ENCODE measurements at places on chromosomes 2 and 18.

DNA sequence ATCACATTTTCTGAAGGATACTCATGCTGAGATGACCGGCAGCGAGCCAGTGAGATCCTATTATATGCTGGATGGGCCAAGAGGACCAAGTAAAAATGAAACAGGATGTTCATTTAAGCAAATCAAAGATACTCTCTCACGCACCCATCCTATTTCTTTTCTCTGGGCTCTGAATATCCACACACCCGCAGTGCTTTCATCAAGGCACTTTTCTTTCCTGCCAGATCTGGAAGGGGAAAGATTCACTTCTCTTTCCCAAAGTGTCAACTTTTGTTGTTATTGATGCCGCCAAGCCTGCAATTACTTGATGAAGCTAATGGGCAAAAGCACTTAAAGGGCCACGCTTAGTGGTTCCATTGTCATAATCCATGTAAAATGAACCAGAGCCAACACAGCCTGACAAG is 191.9 kb upstream of the CHAC2 start:
- peak; percentile 3 for DNase-seq

GRCh38 chr18:43620936-43621335 is 343.6 kb upstream of the SYT4 start:
- peak; percentile 48 for DNase-seq

DNA sequence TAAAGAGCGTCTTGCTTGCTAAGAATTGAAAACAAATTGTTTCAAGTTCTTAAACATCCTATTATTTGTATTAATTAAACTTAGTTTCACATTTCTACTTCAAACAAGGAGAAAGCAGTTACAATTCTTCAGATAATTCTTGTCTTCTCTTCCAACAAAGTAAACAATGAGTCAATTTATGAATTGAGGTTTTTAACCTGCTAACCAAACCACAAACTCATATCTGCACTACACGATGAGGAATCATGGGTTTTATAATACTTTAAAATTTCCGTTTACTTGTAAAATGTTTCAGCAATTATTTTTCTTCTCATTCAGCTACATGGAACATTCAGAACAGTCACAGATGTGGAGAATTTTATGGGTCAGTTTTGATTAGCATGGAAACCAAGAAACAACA is 114.2 kb downstream of the SPIRE1 start:
- DNase-seq, result no peak

DNA sequence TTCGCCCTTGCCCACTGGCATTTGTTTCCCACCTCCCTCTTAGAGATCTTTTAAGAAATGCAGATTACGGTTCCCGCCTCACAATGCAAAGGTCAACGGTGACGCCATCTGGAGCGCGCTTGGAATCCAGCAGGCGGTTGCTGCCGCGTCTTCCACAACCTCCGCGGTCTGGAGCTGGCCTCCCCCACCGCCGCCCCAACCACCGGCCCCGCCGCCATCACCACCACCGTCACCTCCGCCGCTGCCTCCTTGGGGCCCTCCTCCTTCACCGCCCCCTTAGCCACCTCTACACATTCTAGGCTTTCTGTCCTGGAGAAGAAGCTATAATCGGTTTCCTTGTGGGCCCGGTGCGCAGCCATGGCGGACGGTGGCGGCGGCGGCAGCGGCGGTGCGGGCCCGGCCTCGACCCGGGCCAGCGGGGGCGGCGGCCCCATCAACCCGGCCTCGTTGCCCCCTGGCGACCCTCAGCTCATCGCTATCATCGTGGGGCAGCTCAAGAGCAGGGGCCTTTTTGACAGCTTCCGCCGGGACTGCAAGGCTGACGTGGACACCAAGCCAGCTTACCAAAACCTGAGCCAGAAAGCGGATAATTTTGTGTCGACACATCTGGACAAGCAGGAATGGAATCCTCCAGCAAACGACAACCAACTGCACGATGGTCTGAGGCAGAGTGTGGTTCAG is at the start of gene BOD1L2:
Gene BOD1L2 (plus strand): TSS at position 132 of the 681 bp plus-strand sequence. CDS start 226 bp downstream, at position 358.
- no peak for DNase-seq

DNA sequence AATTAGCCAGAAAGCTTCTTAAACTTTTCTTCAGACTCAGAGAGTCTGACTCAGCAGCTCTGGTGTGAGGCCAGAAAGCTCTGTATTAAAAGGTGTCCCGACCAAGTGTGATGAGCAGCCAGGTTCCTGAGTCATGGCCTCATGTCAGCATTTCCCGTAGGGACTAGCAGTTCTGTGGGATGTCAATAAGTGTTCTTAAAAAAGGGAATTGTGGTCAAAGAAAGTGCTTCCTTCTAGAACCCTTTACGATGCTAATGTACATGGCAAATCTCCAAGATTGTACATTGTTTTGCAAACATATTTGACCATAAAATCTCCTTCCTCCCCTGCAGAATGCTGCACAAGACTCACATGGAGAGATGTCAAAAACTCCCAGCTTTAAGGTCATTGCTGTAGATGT is 80.1 kb downstream of the PLA2R1 start:
- DNase-seq, result peak; percentile 69

- DNase-seq, result no peak
Observed at GRCh38 chr2:96873651-96874096, 3.8 kb upstream of the SEMA4C start.

DNA sequence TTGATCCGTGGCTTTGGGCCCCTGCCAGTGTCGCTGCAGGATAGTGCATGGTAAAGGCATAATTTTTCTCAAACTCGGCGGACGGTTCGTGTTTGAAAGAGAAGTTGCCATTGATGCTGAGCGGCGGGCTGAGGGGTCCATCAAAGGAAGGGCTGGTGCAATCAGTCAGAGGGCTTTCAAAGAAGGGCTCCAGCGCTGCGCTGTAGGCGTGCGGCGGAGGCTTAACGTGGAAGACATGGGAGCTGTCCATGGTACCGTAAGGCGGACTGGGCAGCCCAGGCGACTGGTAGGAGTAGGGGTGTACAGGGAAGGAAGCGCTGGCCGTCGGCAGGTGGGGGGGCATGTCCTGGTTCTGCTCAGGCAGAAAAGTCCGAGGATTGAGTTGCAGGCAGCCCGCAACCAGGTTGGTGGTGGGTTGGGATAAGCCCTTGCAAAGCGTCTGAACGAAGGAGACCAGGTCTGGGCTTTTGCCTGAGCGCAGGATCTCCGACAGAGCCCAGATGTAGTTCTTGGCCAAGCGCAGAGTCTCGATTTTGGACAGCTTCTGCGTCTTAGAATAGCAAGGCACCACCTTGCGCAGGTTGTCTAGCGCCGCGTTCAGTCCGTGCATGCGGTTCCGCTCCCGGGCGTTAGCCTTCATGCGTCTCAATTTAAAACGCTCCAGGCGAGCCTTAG is 2.3 kb downstream of the NEUROD1 start:
- peak; percentile 78 for DNase-seq

DNA sequence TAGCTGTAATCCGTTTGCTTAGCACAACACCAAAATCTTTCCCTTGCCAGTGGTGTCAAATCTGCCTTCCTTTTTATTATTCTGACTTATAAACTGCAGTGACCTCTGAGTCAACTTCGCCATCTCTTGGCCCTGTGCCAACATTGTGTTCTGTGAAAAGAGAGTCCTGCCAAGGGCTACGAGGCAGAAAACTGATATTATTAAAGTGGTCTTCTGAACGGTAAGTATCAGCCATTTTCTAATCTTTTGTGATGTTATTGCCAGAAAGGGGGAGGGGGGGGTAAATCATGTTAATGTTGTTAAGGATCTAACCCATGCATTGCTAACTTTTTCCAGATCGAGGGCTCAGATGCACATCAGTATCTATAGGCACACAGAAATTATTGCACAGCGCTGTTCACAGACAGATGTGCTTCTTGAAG is 121.5 kb upstream of the LTBP1 start:
- peak; percentile 50 for DNase-seq

GRCh38 chr2:61262699-61263098 is 100.7 kb downstream of the C2orf74 start:
- peak; percentile 13 for DNase-seq

DNA sequence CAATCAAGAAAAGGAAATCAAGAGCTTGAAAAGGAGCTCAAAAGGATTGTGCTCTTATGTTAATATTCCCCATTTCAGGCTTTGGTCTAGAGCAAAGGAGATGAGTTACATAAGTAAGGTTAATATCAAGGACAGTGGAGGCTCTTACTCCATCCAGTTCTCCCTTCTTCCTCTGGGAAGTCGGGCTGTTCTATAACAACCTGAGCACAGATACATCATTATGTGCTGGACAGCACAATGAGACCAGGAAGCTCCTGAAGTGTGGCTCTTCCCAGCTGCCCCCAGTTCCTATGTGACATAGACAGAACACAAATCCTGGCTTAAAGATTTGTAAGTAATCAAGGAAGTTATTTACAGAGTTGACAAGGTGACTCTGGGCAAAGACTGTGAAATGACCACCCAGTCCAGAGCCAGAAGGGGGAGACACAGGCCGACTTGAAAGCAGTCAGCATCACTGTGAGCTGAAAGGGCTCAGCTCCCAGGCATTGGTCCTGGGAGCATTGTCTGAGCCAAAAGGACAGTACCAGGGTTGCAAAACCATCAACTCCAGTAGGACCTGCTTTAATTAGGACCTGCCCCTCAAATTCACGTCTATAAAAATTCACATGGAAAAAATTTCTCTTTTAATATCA is 917.6 kb upstream of the ACVR2A start:
- peak; percentile 53 for DNase-seq

- no peak for DNase-seq
Observed at GRCh38 chr2:189300916-189301315, 121.4 kb upstream of the COL5A2 start.

DNA sequence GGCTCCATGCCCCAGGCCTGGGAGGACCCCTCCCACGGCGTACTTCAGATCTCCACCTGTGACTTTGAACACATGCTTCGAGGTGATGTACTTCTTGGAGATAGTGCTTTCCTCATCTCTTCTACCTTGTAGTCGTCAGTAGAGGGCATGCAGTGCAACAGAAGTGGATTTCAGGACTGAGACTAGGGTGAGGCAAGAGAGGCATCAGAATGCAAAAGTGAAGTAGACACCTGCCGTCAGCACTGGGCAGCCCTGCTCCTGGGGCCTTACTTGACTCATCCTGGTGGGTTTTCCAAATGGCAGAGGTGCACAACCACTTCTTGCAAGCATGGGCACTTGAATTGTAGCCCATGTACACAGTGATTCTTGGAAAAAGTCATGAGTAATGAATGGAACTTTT is 258.8 kb downstream of the NEDD4L start:
- no peak for DNase-seq

DNA sequence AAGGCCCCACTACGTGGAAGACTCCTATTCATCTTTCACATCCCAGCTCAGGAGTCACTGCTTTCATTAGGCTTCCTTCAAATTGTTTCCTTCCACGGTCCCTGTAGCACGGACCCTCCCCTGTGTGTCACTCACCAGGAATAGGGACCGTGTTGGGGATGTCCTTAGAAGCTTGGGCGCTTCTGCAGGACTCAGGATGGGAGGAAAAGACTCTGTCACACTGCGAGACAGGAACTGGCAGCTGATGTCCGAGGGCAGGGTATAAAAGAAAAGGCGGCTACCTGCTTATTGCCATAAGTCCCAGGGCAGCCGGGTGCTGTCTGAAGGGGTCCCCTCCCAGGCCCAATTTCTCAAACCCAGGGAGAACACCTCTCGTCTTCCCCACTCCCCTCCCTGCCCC is 79.1 kb downstream of the BCL2L11 start:
- DNase-seq, result no peak

DNA sequence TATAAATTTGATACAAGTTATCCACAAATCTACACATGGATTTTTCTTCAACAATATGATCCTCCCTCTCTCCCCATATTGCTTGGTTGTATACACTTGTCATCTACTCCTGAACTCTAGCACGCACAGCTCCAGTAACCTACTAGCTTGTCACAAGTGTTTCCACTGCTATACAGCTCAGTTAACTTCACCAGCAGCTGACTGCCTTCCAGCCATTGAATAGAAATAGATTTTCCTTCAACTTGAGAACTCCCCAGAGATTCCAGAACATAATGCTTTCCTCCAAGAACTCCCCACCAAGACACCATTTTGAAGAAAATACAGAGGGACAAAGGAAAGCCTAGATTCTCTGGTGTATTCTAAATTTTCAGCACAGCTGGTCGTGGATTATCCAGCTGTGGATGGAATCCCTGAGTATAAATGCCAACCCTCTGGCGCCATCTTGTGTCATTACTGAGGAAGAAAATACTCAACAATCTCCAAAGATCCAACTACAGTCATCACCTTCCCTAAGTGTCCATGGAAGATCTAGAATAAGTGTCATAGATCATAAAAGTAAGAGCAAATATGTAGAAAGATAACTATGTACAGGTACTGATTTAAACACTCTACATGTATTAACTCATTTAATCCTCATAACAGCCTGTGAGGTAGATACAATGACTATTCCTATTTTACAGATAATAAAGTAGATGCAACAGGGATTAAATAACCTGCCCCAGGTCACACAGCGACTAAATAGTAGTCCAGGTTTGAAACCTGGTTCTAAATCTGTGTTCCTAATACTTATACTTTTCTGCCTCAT is 156.7 kb downstream of the ARHGAP28 start:
- peak; percentile 73 for DNase-seq

GRCh38 chr2:113190871-113191270 is 17.1 kb downstream of the PSD4 start:
- no peak for DNase-seq

DNA sequence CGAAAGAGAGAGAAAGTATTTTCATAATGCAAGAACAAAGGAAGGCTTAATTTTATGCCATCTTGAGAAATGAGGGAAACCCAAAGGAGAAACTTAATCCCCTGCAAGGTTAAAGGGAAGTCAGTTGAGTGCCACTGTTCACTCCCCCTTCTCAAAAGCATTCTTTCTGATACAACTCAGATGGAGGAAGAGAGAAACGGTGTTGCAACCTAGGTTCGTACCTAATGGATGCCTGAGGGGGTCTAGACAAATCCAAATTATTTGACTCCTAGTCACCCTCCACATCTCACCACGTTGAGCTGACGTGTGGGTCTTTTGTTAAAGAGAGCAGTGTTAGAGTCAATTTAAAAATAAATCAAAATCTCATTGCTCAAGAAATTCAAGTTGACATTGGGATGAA is 52.6 kb upstream of the UNC80 start:
- DNase-seq, result no peak

DNA sequence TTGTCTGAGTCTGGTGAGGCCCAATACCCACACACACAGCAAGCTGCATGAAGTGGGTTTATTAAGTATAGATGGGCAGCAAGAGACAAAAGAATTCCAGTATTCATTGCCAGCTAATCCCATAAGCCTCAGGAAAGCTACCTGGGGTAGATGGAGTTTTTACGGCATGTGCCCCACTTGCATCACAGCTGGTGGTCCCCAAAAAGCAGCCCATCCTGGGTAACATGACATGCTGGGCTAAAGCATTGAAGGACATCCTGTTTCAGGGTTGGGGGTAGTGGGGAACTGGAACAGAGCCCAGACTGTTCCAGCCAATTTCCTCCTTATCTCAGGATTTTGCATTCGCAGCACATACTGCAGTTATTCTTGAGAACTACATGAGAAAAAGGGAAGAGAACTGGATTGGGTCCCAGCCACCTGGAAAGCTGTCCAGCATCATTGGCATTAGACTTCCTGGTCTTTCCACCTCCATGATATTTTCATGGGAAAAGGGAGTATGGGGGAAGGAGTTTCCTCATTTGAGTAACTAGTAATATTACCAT is 240.1 kb upstream of the MMADHC start:
- DNase-seq, result no peak

All from fibroblast of skin of scalp (primary cell).